SHP77 treated with DMSO at 0.1 percent for 48 hours (cell line): ENCODE measurements at places on chromosomes 6 and 20.

DNA sequence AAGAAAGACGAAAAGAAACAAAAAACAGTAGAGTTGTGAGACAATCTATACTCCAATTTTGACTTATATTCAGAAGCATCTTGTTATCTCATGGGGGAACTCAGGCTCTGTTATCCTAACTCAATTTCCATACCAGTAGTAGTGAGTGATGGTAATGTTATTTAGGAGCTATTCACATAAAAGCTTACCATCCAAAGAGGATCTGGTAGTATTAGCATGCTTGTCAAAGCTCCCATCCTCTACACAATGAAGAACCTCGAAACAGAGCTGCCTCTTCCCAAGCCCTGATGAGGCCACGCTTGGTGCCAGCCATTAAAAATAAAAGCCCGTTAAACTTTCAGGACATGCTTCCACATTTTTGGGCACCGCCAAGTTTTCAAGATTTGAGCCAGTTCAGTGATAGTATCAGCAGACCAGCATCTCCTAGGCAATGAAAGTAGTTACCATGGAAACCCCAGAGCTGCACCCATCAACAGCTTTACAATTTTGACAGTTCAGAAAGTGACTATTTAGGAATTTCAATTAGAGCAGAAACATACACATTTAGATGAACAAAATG is 173.3 kb downstream of the CD83 start:
- DNase-seq = no peak

GRCh38 chr6:82259389-82259788 is 11.8 kb upstream of the IBTK start:
- no peak for DNase-seq

- DNase-seq = no peak
Observed at GRCh38 chr20:57878786-57879424, 169.1 kb upstream of the PMEPA1 start.

GRCh38 chr6:167572106-167572505 is 247.2 kb downstream of the TTLL2 start:
- DNase-seq = no peak

DNA sequence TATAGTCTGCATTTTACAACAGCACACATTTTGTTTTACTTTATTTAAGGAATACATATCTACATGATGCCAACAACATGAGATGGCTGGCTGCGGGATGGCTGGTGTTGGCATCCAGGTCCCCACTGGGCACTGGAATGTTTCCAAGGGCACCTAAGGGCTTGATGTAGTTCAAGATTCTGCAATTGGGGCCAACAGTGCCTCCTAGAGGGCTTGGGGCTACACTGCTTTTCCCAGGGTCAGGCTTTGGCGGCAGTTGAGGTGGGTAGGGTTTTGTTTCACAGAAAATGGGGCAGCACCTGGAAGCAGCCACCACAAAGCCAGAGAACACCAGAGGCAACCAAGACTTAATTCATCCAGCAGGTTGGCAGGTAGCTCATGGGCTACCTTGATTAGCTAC is 202.2 kb upstream of the PRND start:
- no peak for DNase-seq

GRCh38 chr6:122969999-122970533 is 26.0 kb upstream of the CLVS2 start:
- no peak for DNase-seq

DNA sequence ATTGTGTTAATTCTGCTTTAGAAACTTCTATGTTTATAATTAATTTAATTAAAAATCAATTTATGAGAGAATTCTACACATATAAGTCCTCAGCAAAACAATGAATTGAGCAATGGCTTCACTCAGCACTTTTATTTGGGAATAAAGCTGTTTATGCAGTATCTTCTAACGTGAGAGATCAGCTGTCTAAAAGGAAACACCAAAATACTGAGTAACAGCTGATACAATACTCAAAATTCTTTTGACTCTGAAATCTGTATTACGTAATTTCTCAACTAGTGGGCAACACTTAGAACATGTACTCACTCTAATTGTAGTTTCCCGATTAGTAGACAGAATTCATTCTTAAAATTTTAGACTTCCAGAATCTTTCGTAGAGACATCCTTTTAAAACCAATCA is 49.8 kb downstream of the MAP3K7 start:
- no peak for DNase-seq

- DNase-seq = no peak
Observed at GRCh38 chr20:32052090-32052777, at the start of gene HCK. TSS of gene HCK (plus strand) at chr20:32052242.

GRCh38 chr6:150037526-150038201 is 12.3 kb upstream of the RAET1L start:
- no peak for DNase-seq

- DNase-seq = no peak
Observed at GRCh38 chr6:13730704-13731103, 19.1 kb upstream of the RANBP9 start.

DNA sequence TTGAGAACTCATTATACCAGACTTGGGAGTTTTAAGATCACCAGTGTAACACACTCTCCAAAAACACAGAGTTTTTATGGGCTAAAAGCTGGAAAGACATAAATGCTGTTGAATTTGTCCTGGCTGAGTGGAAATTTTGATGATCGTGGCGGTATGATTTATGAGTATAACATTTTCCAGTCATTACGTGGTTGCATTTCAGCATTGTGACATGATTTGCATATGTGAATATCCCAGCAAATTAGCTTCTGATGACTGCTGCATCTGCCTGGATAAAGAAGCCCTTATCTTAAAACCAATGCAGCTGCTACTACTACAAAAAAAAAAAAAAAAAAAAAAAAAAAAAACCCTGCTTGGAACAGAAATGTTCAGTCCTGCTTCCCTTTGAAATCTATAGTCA is 850.9 kb downstream of the TFAP2A start:
- no peak for DNase-seq

DNA sequence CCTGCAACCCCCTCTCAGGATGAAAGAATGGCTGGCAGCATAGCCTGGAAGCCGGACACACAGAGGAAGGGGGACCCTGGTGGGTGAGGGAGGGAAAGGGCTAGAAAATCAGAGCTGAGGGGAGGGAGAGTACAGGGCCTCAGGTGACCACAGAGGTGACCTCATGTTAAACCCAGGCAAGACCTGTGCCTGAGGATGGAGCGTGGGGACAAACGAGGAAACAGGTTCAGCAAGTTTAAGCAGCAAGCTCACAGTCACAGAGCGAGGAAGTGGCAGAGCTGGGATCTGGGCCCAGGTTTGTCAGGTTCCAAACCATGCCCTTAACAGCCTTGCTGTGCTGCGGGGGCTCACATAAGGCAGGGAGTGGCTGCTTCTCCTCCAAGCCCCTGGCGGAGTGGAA is 4.0 kb upstream of the BPI start:
- DNase-seq = no peak

- DNase-seq = no peak
Observed at GRCh38 chr20:24254480-24254879, 214.9 kb upstream of the SYNDIG1 start.

GRCh38 chr20:49045440-49046086 is 549 bp upstream of the CSE1L start:
- DNase-seq = no peak

DNA sequence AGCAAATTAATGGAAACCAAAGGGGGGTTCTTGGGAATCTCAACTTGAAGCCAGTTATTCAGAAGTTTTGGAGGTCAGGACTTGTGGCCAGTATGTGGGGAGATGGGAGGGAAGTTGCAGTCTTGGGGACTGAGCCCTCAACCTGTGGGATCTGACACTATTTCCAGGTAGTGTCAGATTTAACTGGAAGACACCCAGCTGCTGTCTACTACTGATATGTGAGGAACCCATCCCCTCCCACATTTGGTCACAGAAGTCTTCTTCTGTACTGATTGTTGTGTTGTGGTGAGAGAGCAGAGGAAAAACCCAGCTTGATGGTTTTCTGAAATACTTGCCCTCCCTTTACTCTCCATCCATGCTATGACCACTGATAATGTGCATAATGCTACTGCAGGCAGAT is 134.0 kb downstream of the QRSL1 start:
- no peak for DNase-seq

DNA sequence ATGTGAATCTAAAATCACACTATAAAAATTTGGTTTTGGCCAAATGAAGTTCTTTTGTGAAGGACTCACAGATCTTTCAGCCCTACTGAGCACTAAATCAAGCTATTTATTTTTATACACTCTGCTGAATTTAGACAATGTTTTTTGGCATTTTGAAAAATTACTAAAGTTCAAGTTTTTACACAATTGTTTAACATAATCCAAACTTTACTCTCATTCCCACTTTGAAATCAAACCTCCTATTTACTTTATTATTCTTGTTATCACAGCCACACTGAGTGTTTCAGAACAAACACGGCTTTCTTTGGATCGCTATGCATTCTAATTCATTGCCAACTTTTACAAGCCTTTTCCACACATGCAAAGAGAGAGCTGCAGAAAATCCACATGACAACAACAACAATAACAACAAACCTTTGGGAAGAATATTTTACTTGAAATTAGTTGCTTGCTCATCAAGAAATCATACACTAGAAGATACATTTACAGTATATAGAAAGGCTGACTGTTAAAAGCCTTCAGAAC is 49.1 kb upstream of the TMEM30A start:
- DNase-seq = no peak

GRCh38 chr6:17971128-17972073 is 16.0 kb downstream of the KIF13A start:
- DNase-seq = no peak

DNA sequence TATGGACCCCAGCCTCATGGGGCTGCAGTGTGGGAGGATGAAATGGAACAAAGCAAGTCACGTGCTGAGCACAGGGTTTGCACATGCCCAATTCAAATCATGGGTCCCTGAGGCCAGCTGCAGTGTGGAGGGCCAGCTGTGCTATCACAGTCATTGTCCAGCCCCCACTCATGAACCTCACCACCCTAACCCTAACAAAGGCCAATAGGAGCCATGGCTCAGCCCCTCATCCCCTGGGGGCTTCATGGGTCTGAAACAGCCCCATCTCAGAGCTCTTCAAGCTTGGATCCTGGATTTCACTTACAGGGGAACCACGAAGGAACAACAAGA is 125.6 kb upstream of the MAFB start:
- no peak for DNase-seq

GRCh38 chr6:35739645-35740524 is 3.1 kb downstream of the ARMC12 start:
- DNase-seq = no peak

GRCh38 chr6:169239181-169239580 is 14.5 kb downstream of the THBS2 start:
- DNase-seq = no peak

GRCh38 chr6:86459978-86460377 is 477.4 kb upstream of the HTR1E start:
- DNase-seq = no peak

DNA sequence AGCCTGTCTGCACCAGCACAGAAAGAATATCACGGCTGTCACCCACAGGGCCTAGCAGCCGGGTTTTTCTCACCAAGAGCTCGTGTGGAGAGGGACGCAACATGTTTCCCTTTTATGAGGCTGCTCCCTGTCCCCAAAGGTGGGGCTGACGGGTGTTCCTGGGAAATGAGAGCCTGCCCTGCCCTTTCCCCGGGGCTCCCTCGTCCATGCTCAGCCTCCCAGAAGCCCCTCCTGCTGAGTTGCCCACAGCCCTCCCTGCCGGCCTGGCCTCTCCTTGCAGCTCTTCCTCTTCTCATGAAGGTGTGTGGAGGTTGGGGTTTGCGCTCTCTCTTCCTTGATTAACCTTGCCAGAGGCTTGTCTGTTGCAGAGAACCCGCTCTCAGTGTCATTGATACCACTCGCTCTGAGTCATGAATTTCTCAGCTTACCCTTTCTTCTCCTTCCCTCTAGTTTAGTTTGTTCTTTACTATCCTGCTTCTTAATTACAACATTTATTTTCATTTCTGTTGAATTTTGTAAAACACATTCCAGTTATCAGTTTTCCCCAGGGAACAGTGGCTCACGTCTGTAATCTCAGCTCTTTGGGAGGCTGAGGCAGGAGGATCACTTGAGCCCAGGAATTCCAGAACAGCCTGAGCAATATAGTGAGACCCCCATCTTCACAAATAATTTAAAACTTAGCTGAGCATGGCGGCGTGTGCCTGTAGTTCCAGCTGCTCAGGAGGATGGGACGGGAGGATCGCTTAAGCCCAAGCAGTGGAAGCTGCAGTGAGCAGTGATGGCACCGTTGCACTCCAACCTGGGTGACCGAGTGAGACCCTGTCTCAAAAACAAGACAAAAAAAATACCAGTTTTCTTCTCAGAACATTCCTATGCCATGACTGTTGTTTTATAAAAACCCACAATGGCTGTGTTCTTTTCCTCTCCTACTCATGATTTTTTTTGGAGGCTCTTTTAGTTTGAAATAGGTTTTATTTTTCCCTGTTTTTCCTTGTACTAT is 103.8 kb downstream of the TMEM242 start:
- no peak for DNase-seq

- DNase-seq = no peak
Observed at GRCh38 chr6:37477191-37477590, 22.5 kb downstream of the CCDC167 start.

GRCh38 chr6:113068570-113068969 is 721.4 kb downstream of the RFPL4B start:
- DNase-seq = no peak

GRCh38 chr6:70651326-70651905 is 16.3 kb upstream of the SMAP1 start:
- DNase-seq = no peak

DNA sequence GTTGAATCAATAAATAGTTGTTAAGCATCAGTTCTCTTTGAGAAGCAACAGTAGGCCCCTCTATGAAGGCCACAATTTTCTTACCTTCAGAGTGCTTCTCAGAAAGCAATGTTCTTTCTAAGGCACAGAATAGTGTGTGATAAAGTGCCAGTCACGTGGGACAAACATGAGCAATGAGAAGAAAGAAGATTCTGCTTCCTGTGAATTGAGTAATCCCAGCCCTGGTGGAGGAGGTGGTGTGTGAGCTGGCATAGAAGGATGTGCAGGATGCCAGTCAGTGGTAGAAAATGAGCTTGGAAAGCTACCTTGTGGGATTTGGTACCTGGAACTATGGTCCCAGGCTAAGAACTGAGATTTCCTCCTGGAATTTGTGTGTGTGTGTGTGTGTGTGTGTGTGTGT is 21.7 kb downstream of the KIZ start:
- DNase-seq = no peak

GRCh38 chr6:23611776-23612381 is 514.1 kb upstream of the NRSN1 start:
- no peak for DNase-seq

GRCh38 chr20:33606118-33606771 is 55.9 kb upstream of the C20orf144 start:
- no peak for DNase-seq

DNA sequence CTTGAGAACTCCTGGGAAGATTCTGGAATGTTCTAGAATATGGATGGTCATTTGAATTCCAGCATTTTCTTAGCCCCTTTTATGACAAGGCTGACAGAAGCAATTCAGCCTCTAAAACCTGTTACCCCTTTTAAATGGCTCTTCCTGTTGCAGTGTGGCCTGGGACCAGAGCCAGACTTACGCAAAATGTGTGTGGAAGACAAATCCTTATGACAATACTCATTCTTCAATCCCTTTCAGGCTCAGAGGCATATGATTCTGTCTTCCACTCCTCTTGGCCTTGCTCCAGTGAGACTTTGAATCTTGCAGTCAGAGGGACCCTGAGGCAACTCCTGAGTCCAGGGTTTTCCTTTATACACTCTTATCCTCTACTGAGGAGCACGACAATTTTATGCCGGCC is 287.0 kb downstream of the CLIC5 start:
- DNase-seq = no peak

GRCh38 chr6:30599625-30600324 is 17.3 kb downstream of the PPP1R10 start:
- no peak for DNase-seq
